Stimulated activated CD4-positive, alpha-beta T cell treated with anti-CD3 and anti-CD28 coated beads, Interleukin-1b, Interleukin-23, amount 100 ng/mL, for 1 hour (primary cell): ENCODE measurements at places on chromosomes 11 and 22.

DNA sequence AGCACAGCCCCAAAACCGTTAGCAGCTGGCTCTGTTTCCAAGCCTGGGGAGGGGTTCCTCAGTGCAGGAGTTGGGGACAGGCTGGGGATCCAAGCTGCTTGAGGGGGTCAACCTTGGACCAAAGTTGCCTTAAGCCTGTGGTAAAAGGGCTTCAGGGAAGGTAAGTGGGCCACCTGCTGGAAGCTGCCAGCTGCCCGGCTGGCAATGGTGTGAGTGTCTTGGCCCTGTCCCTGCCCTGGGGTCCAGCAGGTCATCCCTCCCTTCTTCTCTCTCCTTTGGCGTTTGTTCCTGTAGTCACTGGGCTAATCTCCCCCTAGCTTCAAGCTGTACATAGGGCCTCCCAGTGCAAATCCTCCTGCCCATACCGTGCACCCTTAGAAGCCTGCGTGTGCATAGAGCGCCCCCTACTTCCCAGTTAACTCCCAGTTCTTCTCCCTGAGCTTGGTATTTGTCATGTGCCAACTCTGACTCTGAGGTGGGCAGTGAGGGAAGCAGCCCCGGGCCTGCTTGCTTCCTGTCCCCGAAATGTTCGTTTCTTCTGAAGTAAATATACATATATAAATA lies 4.4 kb downstream of the TMEM258 start:
- DNase-seq = no peak

- no peak for DNase-seq
Observed at GRCh38 chr11:93411705-93412104, 81.2 kb downstream of the DEUP1 start.

- no peak for DNase-seq
Observed at GRCh38 chr22:31350410-31350863, 4.3 kb upstream of the PATZ1 start.

DNA sequence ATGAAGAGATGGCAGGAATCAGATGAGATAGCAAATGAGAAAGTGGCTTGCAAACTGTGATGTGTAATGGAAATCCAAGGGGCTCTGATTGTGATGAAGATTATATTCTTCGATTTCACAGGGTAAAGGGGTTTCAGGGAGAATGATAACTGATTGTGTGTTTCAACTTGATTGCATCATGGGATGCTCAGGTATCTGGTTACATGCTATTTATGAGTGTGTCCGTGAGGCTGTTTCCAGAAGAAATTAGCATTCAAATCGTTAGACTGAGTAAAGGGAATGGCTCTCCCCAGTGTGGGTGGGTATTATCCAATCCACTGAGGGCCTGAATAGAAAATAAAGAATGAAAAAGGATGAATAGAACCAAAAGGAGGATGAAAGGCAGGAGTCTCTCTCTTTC lies 278.7 kb upstream of the LARGE1 start:
- DNase-seq = no peak

GRCh38 chr11:68311160-68312116 lies 953 bp upstream of the LRP5 start:
- DNase-seq = no peak
